ENCODE measurements at places on chromosomes 4 and X.

DNA sequence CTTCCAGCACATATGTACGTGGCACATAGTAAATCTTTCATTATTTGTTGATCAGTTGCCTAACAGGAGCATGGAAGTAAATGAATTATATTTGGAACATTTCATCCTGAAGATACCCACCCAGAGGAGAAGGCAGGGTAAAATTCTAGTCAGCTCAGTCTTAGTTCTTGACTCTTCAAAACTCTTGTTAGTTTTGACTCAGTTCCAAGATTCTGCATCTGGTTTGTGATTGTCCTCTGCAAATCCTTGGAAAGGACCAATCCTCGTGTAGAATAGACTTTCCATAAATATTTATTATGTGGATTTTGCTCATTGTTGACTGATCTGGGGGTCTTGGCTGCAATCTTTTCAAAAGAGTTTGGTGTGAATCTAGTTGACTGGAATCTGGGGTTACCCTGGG lies 257.5 kb upstream of the FAT1 start:
- DNase-seq = no peak

DNA sequence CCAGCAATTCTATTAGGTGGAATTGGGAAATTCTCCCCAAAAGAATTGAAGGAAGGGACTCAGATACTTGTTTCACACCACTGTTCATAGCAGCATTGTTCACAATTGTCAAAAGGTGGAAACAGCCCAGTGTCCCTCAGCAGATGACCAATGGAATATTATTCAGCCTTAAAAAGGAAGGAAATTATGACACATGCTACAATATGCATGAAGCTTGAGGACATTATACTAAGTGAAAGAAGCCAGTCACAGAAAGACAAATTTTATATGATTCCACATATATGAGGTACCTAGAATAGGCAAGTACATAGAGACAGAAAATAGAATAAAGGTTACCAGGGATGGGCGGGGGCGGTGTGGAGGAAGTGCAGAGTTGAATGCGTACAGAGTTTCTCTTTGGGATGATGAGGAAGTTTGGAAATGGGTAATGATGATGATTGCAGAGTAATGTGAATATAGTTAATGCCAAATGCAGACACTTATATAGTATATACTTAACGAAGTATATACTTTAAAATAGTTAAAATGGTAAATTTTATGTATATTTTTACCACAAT lies 29.6 kb downstream of the DOCK11 start:
- DNase-seq = no peak

GRCh38 chrX:23939203-23939602 lies 31.4 kb downstream of the CXorf58 start:
- no peak for DNase-seq

GRCh38 chrX:113651306-113651705 lies 810.7 kb upstream of the AMOT start:
- DNase-seq = no peak
